NCI-H524 treated with DMSO at 0.1 percent for 48 hours (cell line): ENCODE measurements at places on chromosomes 16 and 17.

DNA sequence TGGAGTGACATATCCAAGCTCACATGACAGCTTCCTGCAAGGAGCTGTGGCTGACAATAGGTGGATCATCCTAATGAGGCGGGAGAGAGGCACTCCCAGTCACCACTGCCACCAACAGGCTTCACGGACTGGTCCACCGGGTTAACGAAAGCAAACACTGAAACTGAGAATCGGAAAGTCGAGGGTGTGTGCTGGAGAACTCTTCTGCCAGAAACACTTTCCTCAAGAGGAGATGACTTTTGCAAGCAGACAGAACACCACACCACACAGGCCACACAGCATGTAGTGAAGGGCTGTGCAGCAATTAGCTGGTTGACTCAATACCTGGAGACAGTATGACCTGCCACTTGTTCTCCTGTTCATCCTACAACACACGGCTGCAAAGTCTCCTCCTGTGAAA, 53.0 kb upstream of the DNAJA2 start:
- DNase-seq, result no peak

GRCh38 chr16:87169509-87169995, 147.6 kb downstream of the C16orf95 start:
- no peak for DNase-seq

DNA sequence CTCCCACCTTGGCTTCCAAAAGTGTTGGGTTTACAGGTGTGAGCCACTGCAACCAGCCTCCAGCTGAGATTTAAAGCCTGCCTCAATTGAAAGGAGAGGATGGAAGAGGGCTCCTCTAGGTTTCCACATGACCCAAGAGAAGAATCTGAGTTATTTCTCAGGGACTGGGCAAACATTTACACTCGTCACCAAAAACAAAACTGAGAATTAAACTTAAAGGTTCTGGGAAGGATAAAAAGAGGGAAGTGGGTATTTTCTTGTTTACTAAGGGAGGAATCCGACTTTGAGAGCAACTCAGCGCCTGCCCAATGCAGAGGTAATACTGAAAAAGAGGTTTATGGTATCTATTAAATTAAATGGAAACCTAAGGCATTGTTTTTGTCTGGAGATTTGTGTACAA, 13.3 kb downstream of the HOXB1 start:
- DNase-seq, result no peak

GRCh38 chr17:76484228-76484725, 16.9 kb downstream of the AANAT start:
- DNase-seq, result no peak

- DNase-seq, result no peak
Measured at GRCh38 chr17:7195971-7196370, 16.8 kb upstream of the ASGR1 start.

DNA sequence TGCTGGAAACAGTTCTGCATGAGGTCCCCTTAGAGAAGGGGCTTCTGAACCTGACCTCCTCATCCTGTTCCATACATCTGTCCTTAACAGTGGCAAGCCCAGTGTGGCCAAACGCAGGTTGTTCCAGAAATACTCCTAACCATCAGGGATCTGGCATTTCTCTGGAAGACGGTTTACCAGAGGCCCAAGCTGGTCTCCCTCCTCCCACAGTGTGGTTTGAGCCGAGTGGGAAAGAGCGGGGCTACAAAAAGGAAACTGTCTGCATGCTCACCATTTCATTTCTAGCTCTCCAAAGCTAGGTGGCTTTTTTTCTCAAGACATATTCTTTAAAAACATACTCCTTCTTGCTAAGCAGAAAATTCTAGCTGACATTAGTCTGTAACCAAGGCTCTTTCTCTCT, 6.0 kb downstream of the MXRA7 start:
- no peak for DNase-seq

- no peak for DNase-seq
Measured at GRCh38 chr17:8542599-8543502, 87.7 kb downstream of the MYH10 start.

DNA sequence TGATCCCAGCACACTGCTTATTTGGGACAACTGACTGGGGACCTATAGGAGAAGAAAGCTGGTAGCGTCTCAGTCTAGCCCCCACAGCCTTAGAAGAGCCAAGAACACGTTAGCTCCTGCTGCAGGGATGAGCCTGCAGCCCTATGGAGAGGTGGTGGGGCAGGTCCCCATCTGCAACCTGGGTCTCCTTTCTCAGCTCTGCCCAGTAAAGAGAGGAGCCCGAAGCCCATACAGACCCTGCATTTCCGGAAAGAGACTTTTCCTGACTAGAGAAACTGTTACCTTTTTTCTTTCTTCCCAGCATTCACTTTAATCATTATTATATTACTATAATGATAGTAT, 788 bp downstream of the METTL22 start:
- no peak for DNase-seq

- no peak for DNase-seq
Measured at GRCh38 chr16:85891033-85891775, 7.8 kb upstream of the IRF8 start.

GRCh38 chr16:72073560-72074230, 10.7 kb downstream of the HPR start:
- DNase-seq, result no peak

DNA sequence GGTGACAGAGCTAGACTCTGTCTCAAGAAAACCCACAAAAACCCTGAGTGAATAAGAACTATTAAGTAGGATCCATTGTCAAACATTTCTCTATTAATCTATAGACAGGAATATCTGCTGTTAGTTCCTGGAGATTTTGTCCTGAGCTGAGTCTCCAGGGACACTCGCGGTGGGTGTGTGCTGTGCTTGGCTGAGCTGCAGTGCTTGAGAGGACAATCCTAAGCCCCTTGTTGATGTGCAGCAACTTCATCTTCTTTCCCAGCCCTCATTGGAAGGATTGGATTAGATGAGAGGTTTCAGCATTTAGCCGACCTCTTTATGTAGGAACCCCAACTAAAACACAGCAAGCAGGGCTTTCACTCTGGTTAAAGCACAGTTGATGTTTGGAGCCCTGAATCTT, 33.3 kb downstream of the NDEL1 start:
- no peak for DNase-seq
